ENCODE measurements at places on chromosomes 13 and 19.

GRCh38 chr13:76944456-76944855, 3.9 kb upstream of the ACOD1 start:
- no peak for DNase-seq

- DNase-seq: no peak
Measured at GRCh38 chr13:35252536-35253205, 223.8 kb downstream of the MAB21L1 start.

- no peak for DNase-seq
Measured at GRCh38 chr19:42121656-42122069, 10.6 kb downstream of the POU2F2 start.

- DNase-seq: no peak
Measured at GRCh38 chr19:15885919-15886318, 12.0 kb downstream of the CYP4F2 start.

- no peak for DNase-seq
Measured at GRCh38 chr19:19329126-19329525, 8.5 kb downstream of the MAU2 start.

DNA sequence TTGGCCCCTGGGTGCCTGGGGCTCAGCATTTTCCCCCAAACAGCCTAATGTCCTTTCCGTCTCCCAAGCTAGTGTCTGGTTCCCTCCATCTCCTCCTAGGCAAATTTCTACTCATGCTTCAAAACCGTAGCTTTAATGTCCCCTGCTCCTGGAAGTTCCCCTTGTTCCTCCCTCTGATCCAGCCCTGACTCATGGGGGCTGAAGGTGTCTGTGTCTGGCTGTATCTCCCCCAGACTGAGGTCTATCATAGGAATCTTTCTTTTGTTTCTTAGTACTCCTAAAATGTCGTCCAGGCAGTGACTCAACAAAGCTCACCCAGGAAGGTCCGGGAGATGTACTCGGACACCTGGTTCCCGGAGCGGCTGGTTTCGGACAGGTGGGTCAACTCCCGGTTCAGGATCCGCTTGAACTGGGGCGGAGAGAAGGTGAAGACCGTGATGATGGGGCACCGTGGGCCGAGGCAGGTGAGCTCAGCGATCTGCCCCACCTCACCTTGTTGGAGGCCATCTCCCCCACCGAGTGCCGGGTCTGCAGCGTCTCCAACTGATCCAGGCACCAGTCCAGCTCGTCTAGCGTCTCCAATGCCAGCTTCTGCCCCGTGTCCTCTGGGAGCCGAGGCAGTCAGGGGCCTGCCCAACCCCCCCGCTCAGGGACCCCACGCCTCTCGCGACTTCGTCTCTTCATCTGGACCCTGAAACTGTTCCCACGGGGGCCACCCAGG, 6.2 kb downstream of the PDE4C start:
- no peak for DNase-seq

DNA sequence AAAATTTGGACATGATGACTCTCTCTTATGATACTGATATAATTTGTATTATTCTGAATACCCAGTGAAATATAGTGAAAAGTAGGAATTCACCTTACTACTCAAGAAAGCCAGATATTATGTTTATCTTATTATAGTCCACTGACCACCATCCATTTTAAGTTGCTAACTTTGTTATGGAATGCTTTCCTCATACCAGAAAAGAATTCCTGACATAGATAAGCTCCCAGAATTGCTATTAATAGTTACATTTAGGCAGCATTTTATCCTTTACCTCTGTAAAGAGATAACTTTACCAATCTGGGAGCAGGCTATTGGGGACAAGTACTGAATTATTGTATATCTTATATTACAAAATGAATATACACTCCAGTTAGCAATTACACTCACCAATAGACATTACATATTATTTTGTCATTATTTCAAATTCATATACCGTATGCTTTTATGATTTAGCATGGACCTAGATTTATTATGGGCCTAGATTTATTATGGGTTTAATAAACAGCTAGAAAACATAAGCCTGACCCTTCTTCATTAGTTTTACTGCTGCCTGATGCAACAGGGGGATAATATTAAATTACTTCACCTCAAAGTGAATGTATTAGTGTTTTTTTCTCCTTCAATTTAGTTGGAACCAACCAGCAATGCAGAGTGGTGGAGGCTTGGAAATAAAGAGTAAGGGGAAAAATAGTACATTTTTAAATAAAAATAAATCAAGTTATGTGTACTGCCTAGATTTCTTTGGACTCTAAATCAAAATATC, 1886.1 kb downstream of the PCDH9 start:
- DNase-seq: no peak

DNA sequence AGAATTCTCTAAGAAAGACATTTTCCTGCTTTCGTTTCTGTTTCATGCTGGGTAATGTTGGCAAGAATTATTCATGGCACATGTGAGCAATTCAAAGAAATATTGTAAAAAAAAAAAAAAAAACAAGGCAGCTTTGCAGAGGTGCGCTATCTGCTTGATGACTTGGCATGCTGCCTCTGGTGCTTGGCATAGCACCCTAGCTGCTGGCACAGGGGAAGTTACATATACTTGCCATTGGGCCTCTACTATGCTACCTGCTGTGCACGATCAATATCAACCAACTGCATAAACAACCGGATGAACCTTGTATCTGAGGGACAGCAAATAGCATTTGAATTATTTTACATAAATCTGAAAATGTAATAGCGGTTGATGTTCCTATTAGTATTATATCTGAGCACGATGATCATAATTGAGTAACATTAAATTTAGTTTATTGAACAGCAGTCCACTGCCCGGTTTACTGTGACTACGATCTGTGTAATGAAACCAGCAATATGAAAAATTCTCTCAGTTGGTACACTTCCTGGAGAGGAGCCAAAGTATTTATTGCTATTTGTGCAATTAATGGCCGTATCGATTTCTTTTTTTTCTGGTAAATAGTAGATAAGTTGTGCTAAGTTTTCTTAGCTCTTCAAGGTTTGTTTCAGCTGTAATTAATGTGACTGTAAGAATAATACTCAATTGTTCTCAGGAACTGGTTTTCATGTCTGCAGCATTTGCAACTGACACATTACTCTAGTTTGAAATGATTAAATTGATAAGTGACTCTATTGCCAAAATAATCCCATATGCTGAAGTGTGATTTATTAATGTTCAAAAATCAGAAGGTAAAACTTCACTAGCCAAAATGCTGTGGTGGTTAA, 717.3 kb downstream of the DACH1 start:
- no peak for DNase-seq

- DNase-seq: no peak
Measured at GRCh38 chr13:22562116-22562515, 618.7 kb upstream of the SGCG start.

- DNase-seq: no peak
Measured at GRCh38 chr19:2774083-2774679, 8.9 kb downstream of the SGTA start.

- DNase-seq: no peak
Measured at GRCh38 chr19:37563518-37563917, 31.1 kb downstream of the ZNF571 start.

- no peak for DNase-seq
Measured at GRCh38 chr13:46032341-46032740, 20.2 kb downstream of the ZC3H13 start.

DNA sequence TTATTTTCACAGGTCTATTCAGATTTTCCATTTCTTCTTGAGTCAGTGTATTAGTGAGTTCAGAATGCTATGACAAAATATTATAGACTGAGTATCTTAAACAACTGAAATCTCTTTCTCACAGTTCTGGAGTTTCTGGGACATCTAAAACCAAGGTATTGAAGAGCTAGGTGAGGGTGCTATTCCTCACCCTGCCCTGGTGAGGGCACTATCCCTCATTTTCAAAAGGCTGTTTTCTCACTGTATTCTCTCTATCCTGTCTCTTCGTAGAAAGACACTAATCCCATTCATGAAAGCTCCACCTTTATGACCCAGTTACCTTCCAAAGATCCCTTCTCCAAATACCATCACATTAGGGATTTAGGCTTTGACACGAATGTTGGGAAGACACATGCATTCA, 1617.1 kb downstream of the PCDH9 start:
- no peak for DNase-seq

GRCh38 chr13:57123681-57124080, 17.0 kb upstream of the PRR20A start:
- DNase-seq: no peak

DNA sequence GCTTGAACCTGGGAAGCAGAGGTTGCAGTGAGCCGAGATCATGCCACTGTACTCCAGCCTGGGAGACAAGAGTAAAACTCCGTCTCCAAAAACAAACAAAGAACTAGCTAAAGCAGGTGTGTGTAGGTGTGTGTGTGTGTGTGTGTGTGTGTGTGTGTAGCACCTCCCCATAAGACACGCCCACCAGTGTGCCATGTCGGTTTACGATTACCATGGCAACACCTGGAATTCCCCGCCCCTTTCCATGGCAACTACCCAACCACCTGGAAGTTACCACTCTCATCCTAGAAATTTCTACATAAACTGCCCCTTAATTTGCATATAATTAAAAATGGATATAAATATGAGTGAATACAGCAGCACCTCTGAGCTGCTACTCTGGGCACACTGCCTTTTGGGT, 80.9 kb upstream of the ADGRE5 start:
- no peak for DNase-seq

GRCh38 chr19:58237324-58237723, 8.6 kb downstream of the ZNF544 start:
- DNase-seq: no peak

DNA sequence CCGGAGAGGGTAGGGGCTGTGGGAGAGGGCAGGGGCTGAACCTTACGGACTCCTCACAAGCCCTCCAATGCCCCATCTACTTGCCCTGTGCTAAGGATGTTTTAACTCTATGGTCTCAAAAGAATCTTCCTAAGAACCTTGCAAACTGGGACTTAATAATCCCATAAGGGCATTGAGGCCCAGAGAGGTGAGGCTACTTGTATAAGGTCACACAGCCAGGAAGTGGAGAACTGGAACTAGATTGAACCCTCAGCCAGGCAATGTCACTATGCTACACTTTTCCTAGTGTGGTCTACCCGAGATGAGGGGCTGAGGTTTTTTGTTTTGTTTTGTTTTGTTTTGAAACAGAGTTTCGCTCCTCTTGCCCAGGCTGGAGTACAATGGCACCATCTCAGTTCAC, 10.5 kb upstream of the APOC4 start:
- DNase-seq: no peak

GRCh38 chr19:30701178-30701577, 329.0 kb downstream of the ZNF536 start:
- no peak for DNase-seq

DNA sequence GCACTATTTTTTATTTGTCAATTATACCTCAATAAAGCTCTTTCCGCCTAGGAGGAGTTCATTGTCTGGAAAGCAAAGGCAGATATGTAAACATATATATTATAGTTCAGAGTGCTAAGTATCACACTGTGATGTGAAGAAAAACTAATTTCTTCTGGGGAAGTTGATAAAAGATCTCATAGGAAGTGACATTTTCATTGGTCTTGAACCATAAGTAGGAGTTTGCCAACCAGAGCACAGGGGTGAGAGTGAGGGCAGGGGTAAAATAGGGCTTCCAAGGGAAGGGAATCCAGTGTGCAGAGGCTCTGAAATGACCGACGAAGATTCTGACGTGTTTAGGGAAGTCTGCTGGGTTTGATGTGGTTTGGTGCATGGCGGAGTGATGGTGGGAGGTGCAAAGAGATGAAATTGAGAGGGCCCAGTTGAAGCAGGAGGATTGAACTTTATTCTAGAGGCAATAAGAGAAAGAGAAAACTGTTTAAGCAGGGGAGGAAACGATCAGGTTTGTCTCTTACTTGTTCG, 780 bp upstream of the GTF2F2 start:
- no peak for DNase-seq

DNA sequence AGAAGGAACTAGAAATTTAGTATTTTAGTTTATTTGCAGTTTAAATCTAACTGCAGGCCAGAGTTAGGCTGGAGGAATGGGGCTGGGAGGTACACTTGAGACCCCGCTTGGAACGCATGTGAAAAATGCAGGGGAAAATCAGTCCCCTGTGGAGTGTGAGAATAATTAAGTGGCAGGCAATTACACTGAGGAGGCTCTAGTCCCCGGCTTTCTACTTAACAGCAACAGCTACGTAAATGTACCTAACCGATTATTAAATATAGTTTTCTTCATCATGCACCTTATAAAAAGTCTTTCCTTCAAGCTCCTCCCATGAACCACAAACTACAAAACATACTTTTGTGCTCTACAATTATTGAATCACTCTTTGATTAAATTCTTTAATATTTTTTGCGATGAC, 804 bp downstream of the ZNF708 start:
- DNase-seq: no peak

- no peak for DNase-seq
Measured at GRCh38 chr19:4447327-4448146, 10.1 kb downstream of the UBXN6 start.

DNA sequence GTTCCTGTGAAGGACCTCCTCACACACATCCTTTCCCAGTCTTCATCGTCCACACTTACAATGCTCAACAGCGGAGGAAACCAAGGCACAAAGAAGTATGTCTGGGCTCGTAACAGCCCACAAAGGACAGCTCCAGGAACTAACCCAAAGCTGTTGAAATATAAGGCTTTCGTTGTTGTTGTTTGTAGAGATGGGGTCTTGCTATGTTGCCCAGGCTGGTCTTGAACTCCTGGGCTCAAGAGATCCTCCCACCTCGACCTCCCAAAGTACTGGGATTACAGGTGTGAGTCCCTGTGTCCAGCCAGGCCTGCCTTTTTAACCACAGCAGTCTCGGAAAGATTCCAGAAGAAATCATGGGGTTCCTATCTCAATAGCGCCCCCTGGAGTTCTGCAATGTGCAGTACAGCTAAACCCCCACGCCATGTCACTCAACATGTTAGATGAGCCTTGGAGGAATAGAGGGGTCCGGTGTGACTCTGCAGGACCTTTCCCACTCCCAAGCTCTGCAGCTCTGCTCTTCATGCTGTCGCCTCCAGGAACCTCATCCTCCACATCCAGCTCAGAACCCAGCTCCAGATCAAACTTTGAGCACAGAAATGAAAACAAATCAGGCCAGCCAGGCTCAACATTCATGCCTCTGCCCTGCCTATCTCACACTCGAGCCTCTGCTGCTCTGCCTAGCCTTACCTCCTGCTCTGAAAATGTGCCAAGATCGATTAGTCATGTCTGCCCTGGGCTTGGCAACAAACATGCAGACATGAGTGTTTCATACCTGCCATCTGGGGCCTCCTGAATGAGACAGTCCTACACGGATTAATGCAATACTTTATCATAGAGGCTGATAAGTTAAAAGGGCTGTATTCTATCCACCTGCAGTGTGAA, 7.5 kb downstream of the PLA2G4C start:
- DNase-seq: no peak

DNA sequence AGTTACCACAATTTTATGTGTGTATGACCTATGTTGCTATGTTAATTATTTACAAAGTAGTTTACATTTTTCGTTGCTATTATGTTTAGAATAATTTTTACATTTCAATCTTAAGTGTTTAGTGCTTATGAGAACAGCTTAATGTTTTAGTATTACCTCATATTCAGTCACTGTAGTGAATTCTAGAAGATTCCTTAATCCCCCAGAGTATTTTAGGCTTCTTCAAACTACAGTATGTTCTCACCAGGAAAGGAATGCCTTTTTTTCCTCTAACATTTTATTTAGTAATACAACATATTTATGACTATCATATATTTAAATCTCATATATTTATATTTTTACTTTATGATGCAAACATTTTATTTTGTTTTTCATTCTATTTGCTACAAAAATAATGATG, 612.1 kb upstream of the KLHL1 start:
- DNase-seq: no peak

- DNase-seq: no peak
Measured at GRCh38 chr13:114049026-114049425, 75.2 kb upstream of the C13orf46 start.

GRCh38 chr13:62305756-62306155, 890.1 kb upstream of the PCDH20 start:
- DNase-seq: no peak

Data from cortex of kidney (tissue), 1 donor.